Activated CD8-positive, alpha-beta memory T cell treated with anti-CD3 and anti-CD28 coated beads for 48 hours (primary cell): ENCODE measurements at places on chromosomes 12 and 14.

DNA sequence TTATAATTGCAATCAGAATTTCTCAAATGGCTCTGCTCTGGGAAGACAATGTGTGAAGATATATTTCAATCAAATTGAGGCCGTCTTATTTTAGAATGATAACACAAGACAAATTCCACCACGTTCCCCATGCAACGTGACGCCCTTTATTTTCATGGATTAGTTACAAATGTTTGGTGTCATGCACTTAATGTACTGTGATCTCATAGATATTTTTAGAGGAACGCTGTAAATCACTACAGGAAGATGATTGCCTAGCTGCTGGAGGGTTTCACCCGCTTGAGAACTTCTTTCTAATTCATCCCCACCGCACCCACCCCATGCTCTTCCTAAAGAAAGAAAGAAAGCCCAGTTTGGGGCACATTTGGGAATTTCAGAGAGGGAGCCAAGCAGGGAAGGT, 117.2 kb downstream of the PLXNC1 start:
- DNase-seq: no peak

GRCh38 chr12:1635301-1636095, 6.5 kb downstream of the WNT5B start:
- DNase-seq: no peak

DNA sequence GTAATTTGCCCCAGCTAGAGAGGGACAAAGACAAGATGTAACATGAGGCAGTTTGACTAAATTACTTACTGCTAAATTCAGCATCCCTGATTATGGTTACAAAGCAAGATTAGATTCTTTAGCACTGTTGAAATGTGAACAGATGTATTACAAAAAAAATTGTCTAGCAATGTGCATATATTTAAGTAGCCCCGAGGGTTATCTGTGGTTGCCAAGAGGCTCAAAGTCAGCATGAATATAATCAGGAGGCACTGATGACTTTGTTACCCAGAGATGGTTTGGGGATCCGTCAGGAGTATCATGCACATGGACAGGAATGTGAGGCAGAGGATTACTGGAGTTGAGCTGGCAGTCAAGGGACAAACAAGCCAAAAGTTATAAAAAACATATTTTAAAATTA, 356.9 kb upstream of the CCDC196 start:
- no peak for DNase-seq

DNA sequence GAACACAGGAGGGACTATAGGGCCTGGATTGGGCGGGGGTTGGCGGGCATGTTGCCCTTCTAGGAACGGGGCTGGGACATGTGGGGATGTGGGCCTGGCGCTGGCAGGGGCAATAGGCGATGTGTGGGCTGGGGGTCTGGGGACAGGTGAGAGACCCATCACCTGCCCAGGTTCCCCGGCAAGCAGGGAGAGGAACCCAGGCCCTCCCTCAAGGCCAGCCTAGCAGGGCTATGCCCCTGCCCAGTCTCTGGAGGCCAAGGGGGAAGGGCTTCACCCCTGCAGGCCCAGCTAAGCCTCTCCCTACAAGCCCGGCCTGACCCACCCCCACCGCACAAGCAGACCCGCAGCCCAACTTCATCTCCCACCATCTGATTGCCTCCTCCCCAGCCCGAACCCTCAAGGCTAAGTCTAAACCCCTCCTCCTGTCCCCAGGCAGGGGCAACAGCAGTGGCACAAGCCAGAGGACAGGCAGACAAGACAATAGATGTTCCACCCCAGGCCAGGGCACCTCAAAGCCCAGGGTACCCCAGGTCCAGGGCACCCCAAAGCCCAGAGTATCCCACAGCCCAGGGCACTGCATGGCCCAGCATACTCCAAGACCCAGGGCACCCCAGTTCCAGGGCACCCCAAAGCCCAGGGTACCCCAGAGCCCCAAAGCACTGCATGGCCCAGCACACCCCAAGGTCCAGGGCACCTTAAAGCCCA, 6.5 kb downstream of the JAG2 start:
- DNase-seq: no peak

DNA sequence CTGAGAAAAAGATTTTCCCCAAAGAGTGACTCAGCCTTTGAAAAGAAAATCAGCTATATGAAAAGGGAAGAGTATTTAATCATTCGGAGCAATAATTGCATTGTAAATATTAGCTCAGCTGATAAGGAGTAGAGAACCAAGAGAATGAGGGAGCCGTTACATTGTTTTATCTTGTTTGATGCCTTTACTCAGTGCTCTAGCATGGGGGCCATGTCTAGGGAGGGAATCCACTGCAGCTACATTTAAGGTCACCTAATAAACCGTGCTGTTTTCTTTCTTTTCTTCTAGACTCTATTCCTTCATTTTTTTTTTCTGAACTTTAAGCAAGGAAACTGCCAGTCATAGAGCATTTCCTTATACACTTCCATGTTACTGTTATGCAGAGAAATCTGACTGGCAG, 447.0 kb downstream of the DIO2 start:
- no peak for DNase-seq

DNA sequence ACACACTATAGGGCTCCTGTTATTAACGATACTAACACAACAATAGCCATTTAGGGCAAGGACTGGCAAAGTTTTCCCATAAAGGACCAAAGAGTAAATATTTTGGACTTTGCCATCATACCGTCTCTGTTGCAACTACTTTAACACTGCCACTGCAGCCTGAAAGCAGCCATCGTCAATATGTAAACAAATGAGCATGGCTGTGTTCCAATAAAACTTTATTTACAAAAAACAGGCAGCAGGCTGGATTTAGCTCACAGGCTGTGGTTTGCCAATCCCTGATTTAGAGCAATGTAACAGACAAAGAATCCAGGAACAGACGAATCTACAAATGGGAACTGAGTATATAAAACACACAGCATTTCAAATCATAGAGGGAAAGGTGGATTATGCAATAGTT, 84.1 kb downstream of the FRMD6 start:
- DNase-seq: no peak

DNA sequence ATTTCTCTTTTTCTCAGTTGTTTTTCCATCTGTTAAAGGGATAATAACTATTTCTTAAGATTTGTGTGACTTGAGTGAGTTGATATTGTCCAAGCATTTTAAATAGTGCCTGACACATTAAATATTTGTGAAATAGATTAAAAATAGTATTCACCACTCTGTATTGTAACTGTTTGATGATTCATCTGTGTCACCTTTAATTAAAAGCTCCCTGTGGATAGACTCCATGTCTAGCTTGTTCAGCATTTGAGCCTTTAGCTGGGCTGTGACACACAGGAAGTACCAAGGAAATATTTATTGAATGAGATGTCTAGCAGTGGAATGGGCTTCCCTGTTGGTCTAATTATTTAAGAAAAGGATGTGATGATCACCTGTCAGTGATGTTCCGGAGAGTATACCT, 1.8 kb upstream of the GLIPR1L2 start:
- no peak for DNase-seq

GRCh38 chr14:69475194-69475818, 9.2 kb upstream of the PLEKHD1 start:
- DNase-seq: no peak

DNA sequence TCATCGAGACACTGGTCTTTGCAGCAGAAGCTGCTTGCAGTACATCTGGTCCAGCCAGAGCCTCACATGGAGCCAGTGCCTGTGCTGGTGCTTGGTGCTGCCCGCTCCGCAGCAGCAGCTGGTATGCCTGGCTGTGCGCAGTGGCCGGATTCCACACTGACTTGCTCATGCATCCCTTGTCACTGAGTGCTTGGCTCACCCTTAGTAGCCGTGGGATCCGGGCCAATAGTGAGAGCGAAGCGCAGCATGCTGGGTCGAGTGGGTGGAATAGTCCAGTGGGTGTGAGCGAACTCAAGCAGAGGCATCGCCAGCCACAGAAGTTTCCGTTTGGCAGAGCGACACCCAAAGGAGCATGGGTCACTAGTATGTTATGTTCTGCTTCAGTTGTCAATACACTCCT, 10.1 kb upstream of the FBXO33 start:
- DNase-seq: no peak

DNA sequence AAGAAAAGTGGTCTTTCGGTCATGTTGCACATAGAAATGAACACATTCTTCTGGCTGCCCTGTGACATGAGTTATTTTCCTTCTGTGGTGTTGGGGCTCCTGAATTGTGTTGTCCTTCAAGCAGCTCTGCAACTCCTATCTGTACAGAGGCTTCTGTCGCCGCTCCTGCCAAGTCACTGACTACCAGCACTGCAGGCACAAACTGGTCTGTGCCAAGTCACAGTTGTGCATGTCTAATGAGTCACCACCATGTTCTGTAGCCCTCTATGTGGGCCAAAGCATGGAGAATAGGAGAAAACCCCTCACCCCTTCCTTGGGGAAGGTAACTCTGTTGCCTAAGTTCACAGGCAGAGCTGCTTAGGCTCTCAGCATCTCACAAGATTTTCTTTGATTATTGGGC, 283.3 kb downstream of the RPL10L start:
- no peak for DNase-seq

DNA sequence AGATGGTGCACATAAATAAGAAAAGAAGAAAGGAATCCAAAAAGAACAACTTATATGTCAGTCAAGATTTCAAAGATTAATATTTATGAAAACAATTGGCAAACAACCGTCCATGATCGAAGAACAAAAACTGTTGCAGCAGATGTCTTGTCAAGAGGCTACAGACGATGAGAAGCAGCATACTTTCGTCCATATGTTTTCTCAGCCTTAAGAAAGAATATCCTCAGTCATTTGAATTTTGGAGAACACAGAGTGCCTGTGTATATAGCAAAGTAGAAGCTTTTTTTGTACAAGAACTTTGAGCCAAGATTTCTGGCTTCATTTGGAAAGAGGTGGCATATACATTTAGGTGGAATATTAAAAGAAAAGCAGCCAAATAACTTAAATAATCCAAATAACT, 297.2 kb downstream of the ITPR2 start:
- DNase-seq: no peak

- no peak for DNase-seq
Observed at GRCh38 chr12:32917094-32917611, 20.6 kb upstream of the PKP2 start.

DNA sequence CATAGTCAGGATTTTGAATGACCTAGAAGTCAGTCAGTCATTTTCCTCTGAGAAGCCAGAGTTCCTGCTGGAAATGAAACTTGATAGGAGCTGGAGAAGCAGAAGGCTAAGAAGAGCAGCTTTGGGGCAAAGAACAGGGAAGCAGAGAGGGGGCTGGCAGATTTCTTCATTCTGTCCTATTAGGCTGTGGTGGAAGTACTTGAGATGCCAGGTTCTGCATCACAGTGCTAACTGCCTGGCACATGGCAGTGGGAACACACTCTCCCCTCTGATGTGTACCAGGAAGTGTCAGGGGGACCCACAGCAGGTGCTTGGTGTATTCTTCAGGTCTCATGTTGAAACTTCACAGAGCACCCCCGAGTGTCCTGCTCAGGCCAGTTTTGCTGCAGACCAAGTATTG, 61.0 kb downstream of the SUSD6 start:
- no peak for DNase-seq

DNA sequence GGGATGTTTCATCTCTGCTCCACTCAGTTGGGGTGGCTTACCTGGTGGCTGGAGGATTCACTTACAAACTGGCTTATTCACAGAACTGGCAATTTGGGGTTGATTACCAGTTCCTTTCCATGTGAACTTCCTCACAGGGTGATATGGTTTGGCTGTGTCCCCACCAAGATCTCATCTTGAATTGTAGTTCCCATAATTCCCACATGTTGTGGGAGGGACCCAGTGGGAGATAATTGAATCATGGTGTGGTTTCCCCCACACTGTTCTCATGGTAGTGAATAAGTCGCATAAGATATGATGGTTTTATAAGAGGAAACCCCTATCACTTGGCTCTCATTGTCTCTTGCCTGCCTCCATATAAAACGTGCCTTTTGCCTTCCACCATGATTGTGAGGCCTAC, 26.9 kb upstream of the IGF1 start:
- DNase-seq: no peak

GRCh38 chr14:52801014-52801712, 9.8 kb upstream of the GNPNAT1 start:
- no peak for DNase-seq

GRCh38 chr12:23560611-23561010, 388.9 kb downstream of the SOX5 start:
- no peak for DNase-seq

DNA sequence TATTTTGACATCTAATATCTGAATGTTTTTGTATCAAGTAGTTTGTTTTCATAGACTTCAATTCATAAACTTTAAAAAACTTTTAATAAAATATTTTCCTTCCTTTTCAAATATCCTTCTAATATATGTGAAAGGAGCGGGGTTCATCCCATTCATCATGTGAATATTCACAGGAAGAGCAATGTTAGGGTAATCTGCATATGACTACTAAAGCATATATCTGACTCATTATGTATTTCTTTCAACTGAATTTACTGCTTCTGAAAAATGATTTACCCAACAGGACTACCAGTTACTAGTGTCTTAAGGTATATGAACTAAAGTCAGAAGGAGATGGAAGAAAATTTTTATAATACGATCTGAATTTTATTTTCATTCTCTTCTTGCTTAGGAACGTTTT, 30.5 kb downstream of the DHRS7 start:
- no peak for DNase-seq

DNA sequence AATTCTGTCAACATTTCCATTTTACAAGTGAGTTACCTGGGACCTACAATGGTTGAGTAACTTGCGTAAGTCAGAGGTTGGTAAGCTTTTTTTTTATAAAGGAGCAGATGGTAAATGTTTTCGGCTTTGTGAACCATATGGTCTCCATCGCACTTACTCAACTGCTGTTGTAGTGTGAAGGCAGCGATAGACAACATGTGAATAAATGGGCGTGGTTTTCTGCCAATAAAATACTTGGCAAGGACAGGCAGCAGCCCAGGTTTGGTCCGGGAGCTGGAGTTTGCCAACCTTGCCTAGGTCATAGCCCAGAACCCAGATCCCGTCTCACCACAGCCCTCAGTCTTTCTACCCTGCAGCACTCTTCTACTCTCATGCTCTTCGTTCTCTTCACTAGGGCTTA, 6.3 kb downstream of the DDX55 start:
- no peak for DNase-seq

- no peak for DNase-seq
Observed at GRCh38 chr12:59792647-59793046, 196.8 kb downstream of the SLC16A7 start.

DNA sequence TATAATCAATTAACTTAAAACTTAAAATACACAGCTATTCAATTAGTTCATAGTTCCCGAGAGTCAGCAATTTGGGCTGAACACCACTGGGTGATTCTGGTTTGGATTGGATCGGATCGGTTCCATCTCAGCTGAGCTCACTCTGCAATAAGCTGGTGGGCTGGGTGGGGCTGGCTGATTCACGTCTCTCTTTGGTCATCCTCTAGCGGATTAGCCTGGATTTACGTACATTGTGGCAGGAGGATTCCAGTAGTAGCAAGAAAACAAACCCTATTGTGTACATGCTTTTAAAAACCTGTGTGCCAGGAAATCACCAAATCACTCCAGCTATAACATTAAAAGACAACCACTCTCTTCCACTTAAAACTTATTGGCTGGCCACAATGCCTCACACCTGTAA, 3.2 kb upstream of the CLEC4C start:
- DNase-seq: no peak
